CD4-positive, alpha-beta memory T cell (primary cell): ENCODE measurements at places on chromosomes 16 and 17.

DNA sequence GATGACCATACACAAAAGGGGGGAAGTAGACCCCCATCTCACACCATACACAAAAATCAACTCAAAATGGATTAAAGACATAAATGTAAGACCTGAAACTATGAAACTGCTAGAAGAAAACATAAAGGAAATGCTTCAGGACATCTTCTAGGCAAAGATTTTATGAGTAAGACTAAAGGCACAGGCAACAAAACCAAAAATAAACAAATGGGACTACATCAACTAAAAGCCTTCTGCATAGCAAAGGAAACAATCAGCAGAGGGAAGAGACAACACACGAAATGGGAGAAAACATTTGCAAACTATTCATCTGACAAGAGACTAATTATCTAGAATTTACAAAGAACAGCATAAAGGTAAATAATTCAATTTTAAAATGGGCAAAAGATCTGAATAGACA lies 152.1 kb downstream of the AXIN2 start:
- DNase-seq, result no peak

- DNase-seq, result no peak
Observed at GRCh38 chr17:82831818-82832200, 8.0 kb downstream of the ZNF750 start.

GRCh38 chr16:78677181-78677731 lies 577.8 kb downstream of the WWOX start:
- DNase-seq, result no peak

DNA sequence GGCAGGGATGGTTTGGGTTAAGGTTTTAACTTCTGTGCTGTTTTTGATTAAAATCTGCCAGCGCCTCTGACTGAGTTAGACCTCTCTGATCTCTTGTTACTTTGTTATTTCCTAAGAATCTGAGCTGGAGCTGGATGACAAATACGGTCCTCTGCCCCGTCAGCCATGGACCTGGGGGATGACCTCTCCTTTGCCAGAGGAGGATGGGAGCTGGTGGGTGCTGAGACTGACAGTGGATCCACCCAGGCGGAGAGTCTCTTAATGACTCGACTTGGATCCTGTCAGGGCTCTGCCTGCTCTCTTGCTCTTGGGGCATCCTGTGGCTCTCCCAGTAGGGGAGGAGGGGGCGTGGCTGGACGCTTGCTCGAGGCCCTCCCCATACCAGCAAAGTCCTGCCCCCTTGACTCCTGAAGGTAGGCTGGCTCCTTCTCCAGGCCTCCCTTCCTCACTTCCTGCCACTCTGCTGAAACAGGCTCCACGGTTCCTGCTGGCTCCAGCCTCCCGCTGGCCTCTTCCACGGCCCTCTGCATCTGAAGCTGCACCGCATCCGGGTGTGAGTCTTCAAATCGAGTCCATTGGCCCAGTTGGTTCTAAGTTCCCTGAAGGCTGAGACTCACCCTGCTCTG lies 24.8 kb upstream of the MAP3K14 start:
- no peak for DNase-seq

- no peak for DNase-seq
Observed at GRCh38 chr16:84999857-85000480, 11.4 kb downstream of the ZDHHC7 start.

- no peak for DNase-seq
Observed at GRCh38 chr17:58936295-58936694, 170.4 kb downstream of the TRIM37 start.
